NCI-H526 (cell line): ENCODE measurements at places on chromosomes 13 and 19.

DNA sequence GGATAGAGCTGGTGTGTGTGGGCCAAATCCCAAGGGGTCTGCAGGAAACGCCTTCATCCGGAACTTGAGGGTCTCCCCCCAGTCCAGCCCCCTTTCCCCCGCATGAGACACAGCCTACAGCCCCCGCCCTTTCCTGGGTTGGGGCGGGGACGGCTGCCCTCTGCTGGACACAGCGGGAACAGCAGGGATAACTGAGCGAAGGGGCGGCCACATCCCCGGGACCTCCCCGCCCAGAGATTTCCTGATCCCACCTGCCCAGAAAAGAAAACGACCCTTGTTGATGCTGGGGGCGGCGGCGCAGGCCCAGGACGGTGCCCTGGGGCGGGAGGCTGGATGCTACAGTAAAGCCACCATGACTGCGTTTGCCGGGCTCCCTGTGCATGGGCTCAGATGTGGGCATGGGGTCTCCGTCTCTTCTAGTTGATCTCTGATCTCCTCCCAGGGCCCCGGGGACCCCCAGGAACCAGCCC, 14.2 kb downstream of the ONECUT3 start:
- no peak for DNase-seq

DNA sequence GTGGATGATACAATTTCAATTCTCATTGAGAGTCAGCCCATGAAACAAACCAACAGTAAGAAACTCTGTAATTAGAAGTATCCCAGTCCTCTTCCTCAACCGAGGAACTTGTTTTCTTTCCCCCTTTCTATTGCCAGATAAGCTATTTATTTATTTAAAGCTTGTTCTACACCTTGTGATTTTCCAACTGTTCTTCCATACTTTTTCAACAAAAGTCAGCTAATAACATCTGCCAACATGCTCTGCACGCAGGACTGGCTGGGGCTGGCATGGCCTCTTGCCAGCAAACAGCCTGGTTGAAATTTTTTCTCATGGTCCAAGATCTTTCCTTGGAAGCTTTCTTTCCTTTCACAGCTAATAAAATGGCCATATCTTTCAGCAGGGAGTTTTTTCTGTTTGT, 2.9 kb upstream of the IRS2 start:
- no peak for DNase-seq

DNA sequence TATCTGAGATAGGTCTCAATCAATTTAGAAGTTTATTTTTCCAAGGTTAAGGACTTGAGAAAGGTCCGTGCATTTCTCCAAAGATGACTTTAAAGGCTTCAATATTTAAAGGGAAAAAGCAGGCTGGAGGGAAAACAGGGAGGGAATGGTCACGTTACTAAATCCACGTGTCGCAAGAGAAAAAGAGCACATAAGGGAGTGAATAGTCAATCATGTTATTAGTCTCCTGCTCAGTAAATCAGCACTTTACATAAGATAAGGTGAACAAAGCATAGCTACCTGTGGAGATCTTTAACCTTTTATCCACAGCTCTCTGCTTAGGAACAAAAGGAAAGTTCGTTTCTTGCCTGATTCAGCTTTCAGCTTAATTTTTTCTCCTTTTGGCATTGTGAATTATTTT, 31.3 kb upstream of the LSM14A start:
- no peak for DNase-seq

DNA sequence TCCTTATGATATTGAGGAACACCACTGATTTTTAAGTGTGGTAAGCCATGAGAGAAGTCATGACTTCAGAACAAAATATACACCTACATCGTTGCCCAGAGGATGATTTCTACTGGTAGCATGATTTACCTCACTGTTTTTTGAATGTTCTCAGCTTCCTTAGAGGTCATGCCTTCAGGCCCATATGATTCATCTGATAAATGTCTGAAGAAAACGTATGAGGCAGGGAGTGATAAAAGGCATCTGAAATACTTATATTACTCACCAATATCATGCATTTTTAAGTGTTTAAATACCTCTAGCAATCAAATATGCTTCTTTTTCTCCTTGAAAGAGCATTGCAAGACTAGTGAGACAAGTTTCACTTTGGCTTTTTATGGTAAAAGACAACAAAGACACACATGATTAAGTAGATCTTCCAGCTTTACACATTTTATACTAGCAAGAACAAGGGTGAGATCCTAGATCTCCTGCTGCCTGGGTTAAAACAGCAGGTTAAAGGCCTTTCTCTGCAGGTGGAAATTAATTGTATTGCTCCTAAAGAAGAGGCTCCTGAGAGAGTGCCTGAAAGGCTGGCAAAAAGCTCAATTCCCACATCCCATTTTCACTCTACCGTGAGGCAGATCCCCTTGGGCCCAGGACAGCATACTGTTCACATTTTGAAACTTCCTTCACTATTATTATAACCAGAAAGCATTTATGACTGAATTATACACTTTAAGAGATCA, 432.4 kb downstream of the SLITRK1 start:
- DNase-seq = no peak

GRCh38 chr13:69474011-69474685, 633.5 kb upstream of the ATXN8OS start:
- DNase-seq = no peak

DNA sequence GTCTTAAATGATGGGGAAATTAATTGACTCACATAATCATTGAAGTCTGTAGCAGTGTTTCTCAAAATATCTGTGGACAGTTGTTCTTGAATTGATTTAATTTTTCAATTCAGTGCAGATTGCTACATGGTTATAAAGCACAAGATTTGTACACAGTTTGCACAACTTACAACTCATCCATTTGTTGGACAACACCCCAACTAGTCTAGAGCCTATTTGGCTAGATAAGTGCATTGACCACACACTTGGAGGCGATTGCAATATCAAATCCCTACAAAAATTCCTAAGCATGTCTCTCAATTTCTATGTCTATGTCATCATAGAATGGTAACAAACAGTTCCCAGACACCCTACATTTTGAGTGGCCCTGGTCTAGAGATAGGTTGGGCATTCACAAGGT, 48.0 kb upstream of the IPO5 start:
- DNase-seq = no peak

GRCh38 chr19:53365899-53366493, 491 bp downstream of the ZNF525 start:
- no peak for DNase-seq

- DNase-seq = no peak
Measured at GRCh38 chr13:26024558-26024957, 27.3 kb downstream of the SHISA2 start.

DNA sequence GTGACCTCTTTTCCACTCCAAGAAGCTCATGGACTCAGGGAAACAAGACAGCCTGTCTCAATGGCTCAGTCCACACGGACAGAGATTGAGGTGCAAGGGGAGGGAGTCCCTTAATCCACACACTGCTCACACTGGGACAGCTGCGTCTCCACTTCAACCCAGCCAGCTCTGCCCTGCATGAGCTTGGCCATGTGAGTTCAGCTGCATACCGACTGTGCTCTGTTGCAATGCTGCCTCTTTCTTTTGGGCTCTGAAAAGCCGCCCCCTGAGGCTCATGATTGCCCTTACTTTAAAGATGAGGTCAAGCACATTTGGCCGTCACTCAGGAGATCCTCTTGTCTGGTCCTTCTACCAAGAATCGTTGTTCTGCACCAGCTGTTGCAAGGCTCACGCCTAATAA, 64.8 kb upstream of the KCTD15 start:
- DNase-seq = no peak

DNA sequence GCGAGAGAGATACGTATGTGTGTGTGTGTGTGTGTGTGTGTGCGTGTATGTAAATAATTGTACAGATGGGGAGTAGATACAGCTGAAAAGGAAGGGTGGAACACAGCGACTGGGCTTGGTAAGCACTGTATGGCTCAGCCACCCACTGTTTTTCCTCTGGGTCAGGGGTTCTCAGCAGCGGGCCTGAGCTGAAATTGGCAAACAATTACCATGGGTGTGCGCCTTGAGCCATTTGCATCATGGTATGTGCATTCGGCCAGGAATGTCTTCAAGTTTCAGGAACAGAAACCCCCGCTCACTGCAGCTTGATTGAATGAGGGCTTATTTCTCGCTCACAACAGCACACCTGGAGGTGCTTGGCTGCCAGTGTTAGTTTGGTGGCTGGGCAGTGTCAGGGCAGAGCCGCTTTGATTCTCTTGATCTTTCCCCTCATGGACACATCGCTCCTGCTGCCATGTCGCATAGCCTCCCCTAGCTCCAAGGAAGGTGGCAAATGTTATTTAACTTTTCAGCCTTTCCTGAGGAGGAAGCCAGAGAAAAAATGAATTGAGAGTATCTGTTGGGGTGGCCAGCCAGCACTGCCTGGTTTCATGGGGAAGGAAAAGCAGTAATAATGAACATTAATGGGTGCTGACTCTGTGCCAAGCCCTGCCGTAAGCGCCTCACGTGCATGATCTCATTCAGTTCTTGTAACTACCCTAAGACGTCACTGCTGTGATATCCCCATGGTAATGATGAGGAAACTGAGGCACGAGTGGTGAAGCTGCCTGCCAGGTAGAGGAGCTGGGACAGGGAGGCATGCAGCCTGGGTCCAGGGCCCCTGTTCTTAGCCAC, 126.9 kb downstream of the SIPA1L3 start:
- DNase-seq = peak; percentile 17

- no peak for DNase-seq
Measured at GRCh38 chr19:17116996-17117702, 41.6 kb downstream of the MYO9B start.

GRCh38 chr19:50206191-50206590, 2.8 kb downstream of the MYH14 start:
- DNase-seq = no peak

GRCh38 chr19:9940778-9941177, 4.5 kb upstream of the OLFM2 start:
- no peak for DNase-seq

DNA sequence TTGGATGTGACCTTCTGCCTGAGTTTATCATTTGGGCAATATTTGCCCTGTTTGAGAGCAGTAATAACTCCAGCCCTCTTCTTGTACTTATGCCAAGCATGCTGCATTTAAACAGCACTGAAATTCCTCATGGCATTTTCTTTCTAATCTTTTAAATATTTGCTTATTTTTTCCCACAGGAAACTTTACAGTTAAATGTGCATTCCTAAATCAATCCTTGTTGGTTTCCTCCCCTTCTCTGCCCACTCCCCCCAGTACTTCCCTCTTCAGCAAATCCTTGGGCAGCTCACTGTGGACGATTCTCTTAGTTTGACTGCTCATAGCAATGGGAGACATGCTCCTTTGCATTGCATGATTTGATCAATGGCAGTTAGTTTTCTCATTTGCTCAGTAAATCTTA, 68.7 kb downstream of the RAP2A start:
- no peak for DNase-seq

DNA sequence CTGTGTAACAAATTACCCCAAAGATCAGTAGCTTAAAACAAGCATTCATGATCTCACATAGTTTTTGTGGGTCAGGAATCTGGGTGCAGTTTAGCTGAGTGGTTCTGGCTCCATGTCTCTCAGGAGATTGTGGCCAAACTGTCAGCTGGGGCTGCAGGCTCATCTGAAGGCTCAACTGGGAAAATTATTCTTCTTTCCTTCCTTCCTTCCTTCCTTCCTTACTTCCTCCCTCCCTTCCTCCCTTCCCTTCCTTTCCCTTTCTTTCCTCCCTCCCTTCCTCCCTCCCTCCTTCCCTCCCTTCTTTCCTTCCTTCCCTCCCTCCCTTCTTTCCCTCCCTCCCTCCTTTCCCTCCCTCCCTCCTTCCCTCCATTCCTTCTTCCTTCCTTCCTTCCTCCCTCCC, 8.7 kb upstream of the RFX2 start:
- DNase-seq = no peak

DNA sequence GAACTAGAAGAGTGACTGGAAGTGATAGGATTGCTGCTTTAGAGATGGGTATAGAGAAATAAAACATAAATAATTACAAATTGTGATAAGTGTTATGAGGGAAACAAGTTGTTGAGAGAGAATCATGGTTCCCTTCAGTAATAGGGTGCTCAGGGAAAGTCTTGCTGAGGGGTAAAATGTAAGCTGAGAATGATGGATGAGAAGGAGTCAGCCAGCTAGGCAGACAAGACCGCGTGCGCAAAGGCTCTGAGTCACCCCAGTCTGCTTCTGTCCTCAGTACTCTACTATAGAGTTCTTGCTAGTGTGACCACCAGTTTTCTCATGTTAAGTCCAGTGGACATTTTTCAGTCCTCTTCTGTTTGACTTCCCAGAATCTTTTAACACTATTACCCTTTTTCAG, 39.5 kb downstream of the PCCA start:
- DNase-seq = no peak

DNA sequence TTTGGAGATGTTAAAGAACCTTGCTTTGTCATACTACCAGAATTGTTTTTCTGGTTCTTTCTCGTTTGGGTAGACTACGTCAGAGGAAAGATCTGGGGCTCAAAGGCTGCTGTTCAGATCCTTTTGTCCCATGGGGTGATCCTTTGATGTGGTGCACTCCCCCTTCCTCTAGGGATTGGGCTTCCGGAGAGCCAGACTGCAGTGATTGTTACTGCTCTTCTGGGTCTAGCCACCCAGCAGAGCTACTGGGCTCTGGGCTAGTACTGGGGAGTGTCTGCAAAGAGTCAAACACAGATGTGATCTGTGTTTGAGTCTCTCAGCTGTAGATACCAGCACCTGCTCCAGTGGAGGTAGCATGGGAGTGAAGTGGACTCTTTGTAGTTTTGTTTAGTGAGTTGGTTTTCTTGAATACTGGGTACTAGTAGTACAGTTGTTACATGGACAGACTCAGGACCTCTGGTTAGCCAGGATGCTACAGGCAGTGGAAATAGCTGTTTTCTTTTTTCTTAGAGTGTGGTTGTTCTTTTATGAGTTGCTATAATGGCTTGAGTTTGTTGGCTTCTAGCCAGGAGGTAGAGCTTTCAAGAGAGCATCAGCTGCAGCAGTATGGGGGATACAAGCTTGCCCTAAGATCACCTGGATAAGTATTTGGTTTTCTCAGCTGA, 34.4 kb downstream of the DNAJC15 start:
- DNase-seq = no peak

- DNase-seq = no peak
Measured at GRCh38 chr13:22929381-22930126, 251.2 kb upstream of the SGCG start.

GRCh38 chr13:72788831-72789230, 6.9 kb downstream of the PIBF1 start:
- DNase-seq = no peak

GRCh38 chr19:34639491-34640085, 37.4 kb downstream of the SCGB2B2 start:
- DNase-seq = peak; percentile 97

DNA sequence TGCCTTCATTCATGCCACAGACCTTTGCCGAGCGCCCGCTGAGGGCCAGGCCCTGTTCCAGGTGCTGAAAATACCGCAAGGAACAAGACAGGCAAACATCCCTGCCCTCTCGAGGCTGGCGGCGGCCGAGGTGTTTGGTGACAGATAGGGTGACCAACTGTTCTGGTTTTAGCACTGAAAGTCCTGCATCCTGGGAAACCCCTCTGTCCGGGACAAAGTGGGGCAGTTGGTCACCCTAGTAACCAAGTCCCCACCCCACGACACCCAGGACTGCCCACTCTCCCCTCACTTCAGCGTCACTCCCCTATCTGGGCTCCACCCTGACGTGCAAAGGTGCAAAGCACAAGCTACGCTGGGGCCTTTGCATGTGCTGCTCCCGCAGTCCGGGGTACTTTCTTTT, 17.3 kb downstream of the ZBTB7A start:
- DNase-seq = no peak
